Activated T-helper 2 cell treated with anti-CD3 and anti-CD28 coated beads, Interferon-gamma antibody, Interleukin-2, Interleukin-4, amounts not matched to agents 10 μg/mL and 5 μg/mL and 100 μg/mL, durations not matched to agents 14 hours and 24 hours and 36 hours (primary cell): ENCODE measurements at places on chromosomes 11 and 22. TPM values are rescaled to one million over a fixed set of nuclear protein-coding genes. Genes with fewer than 3 reads are reported as not detected.
A peak's percentile ranks its signal among the peaks of the same experiment; 100 is the strongest.

FERMT3 gene
- total RNA-seq: 197 and 202 TPM in 2 replicates

GRCh38 chr11:11895672-11896071 lies 53.9 kb downstream of the USP47 start:
- no peak overlapping the region for H3K27ac ChIP-seq
- H3K4me1 ChIP-seq: peaks cover 3% of the 10 kb centered on the region
- peaks cover 45% of the 10 kb centered on the region for H3K36me3 ChIP-seq
- DNase-seq: no peak
- no peaks in the 10 kb centered on the region for H3K27me3 ChIP-seq

NOL12 gene
- total RNA-seq: 55.4 and 60.6 TPM in 2 replicates

GRM5 gene
- total RNA-seq: not detected in 2 replicates

MIAT gene
- total RNA-seq: 11.9 and 13.0 TPM in 2 replicates

DNA sequence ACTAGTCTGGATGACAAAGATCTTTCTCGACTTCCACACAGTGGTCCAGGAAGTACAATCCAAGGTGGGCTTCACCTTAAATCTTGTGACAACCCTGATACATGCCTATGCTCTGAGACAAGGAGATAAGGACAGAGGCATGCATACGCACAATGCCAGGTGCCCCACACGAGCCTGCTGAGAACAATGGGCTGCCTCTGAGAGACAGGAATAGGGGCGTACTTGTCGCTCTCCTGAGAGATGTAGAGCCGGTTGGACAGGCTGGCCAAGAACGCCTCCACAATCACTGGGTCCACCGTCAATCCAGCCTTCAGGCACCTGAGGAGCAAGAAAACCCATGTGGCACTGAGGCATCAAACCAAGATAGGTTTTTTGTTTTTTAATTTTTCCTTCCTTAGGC lies 25.5 kb downstream of the SERPIND1 start:
- H3K36me3 ChIP-seq: peaks cover 68% of the 10 kb centered on the region
- H3K27ac ChIP-seq: no peak overlapping the region
- H3K27me3 ChIP-seq: no peaks in the 10 kb centered on the region
- no peak for DNase-seq
- H3K4me3 ChIP-seq: no peak overlapping the region
- H3K4me1 ChIP-seq: no peaks in the 10 kb centered on the region

- no peak overlapping the region for H3K27ac ChIP-seq
- H3K4me1 ChIP-seq: peaks cover 84% of the 10 kb centered on the region
- DNase-seq: no peak
- H3K27me3 ChIP-seq: no peaks in the 10 kb centered on the region
- no peak overlapping the region for H3K4me3 ChIP-seq
- H3K36me3 ChIP-seq: peaks cover 86% of the 10 kb centered on the region
Observed at GRCh38 chr22:39954584-39955055, 5.6 kb upstream of the TMA7B start.

DNA sequence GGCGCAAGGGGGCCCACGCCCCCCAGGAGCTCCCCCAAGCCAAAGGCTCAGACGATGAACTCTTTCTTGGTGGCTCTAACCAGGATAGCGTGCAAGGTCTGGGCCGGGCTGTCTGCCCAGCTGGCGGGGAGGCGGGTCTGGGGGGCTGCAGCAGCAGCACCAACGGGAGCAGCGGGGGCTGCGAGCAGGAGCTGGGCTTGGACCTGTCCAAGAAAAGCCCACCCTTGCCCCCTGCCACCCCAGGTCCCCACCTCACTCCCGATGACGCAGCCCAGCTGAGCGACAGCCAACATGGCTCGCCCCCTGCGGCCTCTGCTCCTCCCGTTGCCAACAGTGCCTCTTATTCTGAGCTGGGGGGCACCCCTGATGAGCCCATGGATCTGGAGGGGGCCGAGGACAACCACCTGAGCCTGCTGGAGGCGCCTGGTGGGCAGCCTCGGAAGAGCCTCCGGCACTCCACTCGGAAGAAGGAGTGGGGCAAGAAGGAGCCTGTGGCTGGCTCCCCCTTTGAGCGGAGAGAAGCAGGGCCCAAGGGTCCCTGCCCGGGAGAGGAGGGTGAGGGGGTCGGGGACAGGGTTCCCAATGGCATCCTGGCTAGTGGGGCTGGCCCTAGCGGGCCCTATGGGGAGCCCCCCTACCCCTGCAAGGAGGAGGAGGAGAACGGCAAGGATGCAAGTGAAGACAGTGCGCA lies 21.6 kb upstream of the TMEM191C start:
- no peak for DNase-seq
- no peak overlapping the region for H3K4me3 ChIP-seq
- H3K27me3 ChIP-seq: no peaks in the 10 kb centered on the region
- H3K36me3 ChIP-seq: peaks cover 3% of the 10 kb centered on the region
- no peaks in the 10 kb centered on the region for H3K4me1 ChIP-seq
- no peak overlapping the region for H3K27ac ChIP-seq

NCR3LG1 gene
- total RNA-seq: 10.0 and 11.4 TPM in 2 replicates

- H3K27ac ChIP-seq: no peak overlapping the region
- H3K4me1 ChIP-seq: no peaks in the 10 kb centered on the region
- H3K4me3 ChIP-seq: no peak overlapping the region
- DNase-seq: no peak
- H3K27me3 ChIP-seq: peaks cover 18% of the 10 kb centered on the region
Observed at GRCh38 chr11:73275381-73275750, 3.2 kb downstream of the P2RY6 start.

SPTBN2 gene
- total RNA-seq: 0.73 and 0.99 TPM in 2 replicates

TREH gene
- total RNA-seq: not detected in 2 replicates

- DNase-seq: peak; percentile 2
- no peak overlapping the region for H3K27ac ChIP-seq
- H3K4me1 ChIP-seq: no peaks in the 10 kb centered on the region
- no peak overlapping the region for H3K4me3 ChIP-seq
- H3K36me3 ChIP-seq: no peaks in the 10 kb centered on the region
- H3K27me3 ChIP-seq: no peaks in the 10 kb centered on the region
Observed at GRCh38 chr22:49301398-49302149, 526.1 kb downstream of the BRD1 start.

MS4A3 gene
- total RNA-seq: not detected in 2 replicates

GRCh38 chr11:115631609-115632008 lies 127.4 kb upstream of the CADM1 start:
- H3K27ac ChIP-seq: no peak overlapping the region
- H3K27me3 ChIP-seq: no peaks in the 10 kb centered on the region
- no peaks in the 10 kb centered on the region for H3K36me3 ChIP-seq
- no peaks in the 10 kb centered on the region for H3K4me1 ChIP-seq
- H3K4me3 ChIP-seq: no peak overlapping the region

- H3K4me1 ChIP-seq: no peaks in the 10 kb centered on the region
- no peak overlapping the region for H3K27ac ChIP-seq
- H3K27me3 ChIP-seq: no peaks in the 10 kb centered on the region
- no peaks in the 10 kb centered on the region for H3K36me3 ChIP-seq
- H3K4me3 ChIP-seq: no peak overlapping the region
Observed at GRCh38 chr11:28537822-28538221, 429.6 kb downstream of the METTL15 start.
